ENCODE measurements at places on chromosomes 5 and 9. TPM values are rescaled to one million over a fixed set of nuclear protein-coding genes. Genes with fewer than 3 reads are reported as not detected.

The TAF11L5 gene
- not detected for total RNA-seq

The AQP7 gene
- not detected for total RNA-seq

The LCN6 gene
- not detected for total RNA-seq

The PRDM9 gene
- not detected for total RNA-seq

The PCDHA13 gene
- 0.15 TPM for total RNA-seq

The PCDHB5 gene
- 0.46 TPM for total RNA-seq

The DBH gene
- total RNA-seq = not detected

The ERCC6L2 gene
- total RNA-seq = 49.5 TPM

The C9 gene
- not detected for total RNA-seq

The MLANA gene
- not detected for total RNA-seq

The PCDHA10 gene
- 0.15 TPM for total RNA-seq

The ELOVL7 gene
- 0.61 TPM for total RNA-seq

The PCDHGB1 gene
- total RNA-seq = under 0.01 TPM

The LHX3 gene
- total RNA-seq = not detected

The DMRTA1 gene
- 0.32 TPM for total RNA-seq

The SPOCK1 gene
- 85.6 TPM for total RNA-seq

The BASP1 gene
- 249 TPM for total RNA-seq

The SPINK4 gene
- total RNA-seq = not detected

The CRAT gene
- total RNA-seq = 22.3 TPM

The MEGF10 gene
- 0.97 TPM for total RNA-seq

The ST6GALNAC4 gene
- total RNA-seq = 53.8 TPM

The MYOZ3 gene
- total RNA-seq = under 0.01 TPM

The RAI14 gene
- total RNA-seq = 115 TPM

The DRD1 gene
- not detected for total RNA-seq

The GLRA1 gene
- total RNA-seq = not detected

The LCN9 gene
- not detected for total RNA-seq

The OLFM1 gene
- 2.0 TPM for total RNA-seq

The TMEM174 gene
- not detected for total RNA-seq

The WWC1 gene
- 2.3 TPM for total RNA-seq

The MPDZ gene
- 61.7 TPM for total RNA-seq

The MCC gene
- 49.5 TPM for total RNA-seq

The NEUROG1 gene
- not detected for total RNA-seq

The SLC6A19 gene
- total RNA-seq = not detected

The PCDHB13 gene
- total RNA-seq = 0.65 TPM

The CACNA1B gene
- total RNA-seq = not detected

The FIBCD1 gene
- total RNA-seq = 0.46 TPM

The PSAT1 gene
- 31.2 TPM for total RNA-seq

The IFNA21 gene
- not detected for total RNA-seq

The CATSPER3 gene
- total RNA-seq = not detected

All from epithelial cell of umbilical artery (primary cell).